Lower leg skin (tissue), 4 donors: ENCODE measurements at places on chromosomes 3 and 15.

DNA sequence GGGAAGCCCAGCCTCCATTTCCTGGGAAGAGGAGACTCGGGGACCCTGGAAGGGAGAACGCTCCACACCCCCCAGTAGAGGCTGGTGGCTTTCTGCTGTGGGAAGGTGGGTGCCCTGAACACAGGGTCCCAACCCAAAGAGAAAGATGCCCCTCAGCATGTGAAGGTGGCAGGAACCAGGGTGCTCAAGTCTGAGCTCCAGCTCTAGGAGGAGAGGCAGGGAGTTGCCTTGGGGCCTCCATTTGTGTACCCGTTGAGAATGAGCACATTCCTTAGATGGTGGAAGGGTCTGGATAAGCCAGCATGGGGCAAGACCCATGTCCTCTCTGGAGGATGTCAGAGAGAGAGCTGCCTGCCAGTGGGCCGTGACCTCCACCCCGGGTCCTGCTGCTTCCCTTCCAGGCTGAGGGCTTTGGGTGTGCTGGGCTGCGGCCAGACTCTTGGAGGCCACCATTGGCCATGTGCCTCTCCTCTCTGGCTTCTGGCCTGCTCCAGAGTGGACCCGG is 212.4 kb downstream of the TBC1D2B start:
- DNase-seq, result peak; percentile 62

DNA sequence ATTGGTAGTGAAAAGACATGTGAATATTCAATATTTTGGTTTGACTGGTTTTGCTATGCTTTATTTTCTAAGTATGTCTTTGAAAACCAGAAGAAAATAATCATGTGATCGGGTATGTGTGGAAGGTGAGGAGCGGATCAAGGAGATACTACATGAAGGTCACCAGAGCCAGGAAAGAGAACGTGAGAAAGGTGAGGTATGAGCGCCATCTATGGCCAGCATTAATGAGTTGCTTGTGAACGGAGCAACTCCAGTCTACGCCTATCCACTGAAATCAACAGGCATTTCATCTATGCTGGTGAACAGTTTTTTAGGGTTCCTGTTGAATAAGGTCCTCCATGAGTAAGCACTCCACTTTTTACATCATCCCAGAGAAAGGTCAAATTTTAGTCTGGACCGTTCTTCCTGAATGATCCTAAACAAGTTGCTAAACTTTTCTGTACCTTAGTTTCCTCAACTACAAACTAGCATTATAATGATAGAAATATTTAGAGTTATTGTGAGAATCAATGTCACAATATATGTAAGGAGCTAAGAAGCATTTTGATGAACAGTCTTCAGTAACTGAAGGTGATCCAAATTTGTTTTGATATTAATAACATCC is 1435.2 kb upstream of the CADM2 start:
- DNase-seq, result no peak

DNA sequence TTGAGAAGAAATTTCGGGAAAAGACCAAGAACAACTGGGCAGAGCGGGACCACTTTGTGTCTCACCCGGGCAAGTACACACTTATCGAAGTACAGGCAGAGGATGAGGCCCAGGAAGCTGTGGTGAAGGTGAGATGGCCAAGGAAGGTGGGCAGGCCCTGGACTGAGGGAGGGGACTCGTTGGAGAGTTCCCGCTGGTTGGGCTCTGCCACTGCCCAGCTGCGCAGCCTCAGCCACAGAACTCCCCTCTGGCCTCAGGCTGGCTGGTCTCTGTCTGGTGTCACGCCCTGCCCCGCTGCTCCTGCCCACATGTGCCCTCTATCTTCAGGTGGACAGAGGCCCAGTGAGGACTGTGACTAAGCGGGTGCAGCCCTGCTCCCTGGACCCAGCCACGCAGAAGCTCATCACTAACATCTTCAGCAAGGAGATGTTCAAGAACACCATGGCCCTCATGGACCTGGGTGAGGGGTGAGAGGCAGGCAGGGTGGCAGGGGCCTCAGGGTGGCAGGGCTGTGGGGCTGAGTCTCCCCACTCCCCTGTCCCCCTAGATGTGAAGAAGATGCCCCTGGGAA is 2.4 kb downstream of the PARP3 start:
- peak; percentile 87 for DNase-seq

DNA sequence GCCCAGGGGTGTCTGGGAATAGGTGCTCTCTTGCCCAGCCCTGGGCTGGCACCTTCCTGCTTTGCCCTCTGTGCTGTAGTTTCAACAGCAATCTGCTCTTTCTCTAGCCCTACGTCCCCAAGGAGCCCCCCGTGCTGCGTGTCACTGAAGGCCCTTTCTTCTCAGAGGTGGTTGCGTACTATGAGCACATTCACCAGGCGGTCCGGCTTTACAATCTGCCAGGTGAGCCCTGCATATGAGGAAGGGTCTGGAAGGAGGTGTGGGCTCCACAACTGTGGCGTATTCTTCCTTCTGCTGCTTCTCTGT is 9.6 kb downstream of the MAN2A2 start:
- DNase-seq, result no peak

GRCh38 chr15:51046799-51047449 is 47.8 kb downstream of the TNFAIP8L3 start:
- no peak for DNase-seq

DNA sequence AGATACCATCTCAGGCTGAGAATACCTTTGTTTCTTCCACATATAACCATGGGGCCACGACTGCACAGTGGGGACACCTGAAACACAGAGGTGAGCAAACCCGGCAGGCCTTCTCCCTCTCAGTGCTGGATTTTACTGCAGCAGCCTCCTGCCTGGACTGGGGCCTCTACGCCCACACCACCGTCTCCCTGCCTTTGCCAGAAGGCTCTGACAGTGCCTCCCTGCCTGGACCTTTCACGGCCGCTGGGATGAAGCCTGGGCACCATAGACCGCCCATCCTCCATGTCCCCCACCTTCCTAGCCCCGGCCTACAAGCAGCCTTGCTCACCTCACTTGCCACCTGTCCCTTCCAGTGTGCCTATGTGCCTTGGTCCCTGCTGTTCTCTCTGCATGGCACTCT is 214.3 kb downstream of the NFKBIZ start:
- no peak for DNase-seq

DNA sequence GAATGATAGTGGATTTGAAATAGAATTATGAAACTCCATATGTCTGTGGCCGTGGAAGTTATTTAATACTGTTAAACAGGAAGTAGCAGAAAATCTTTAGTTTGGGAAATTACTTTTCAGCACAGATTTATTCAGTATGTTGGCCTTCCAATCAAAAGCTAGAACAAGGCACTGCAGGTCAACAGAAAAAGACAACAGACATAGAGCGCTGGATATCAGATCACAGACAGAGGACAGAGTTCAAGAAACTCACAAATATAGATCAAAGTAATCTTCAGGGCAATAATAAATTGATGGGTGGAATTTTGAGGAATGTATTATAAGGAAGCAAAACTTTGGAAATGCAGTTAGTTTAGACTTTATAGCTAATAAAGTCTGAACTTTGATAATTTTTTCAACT is 159.5 kb upstream of the TMCO5A start:
- no peak for DNase-seq

GRCh38 chr15:64112073-64112772 is 16.4 kb downstream of the SNX1 start:
- DNase-seq, result no peak

DNA sequence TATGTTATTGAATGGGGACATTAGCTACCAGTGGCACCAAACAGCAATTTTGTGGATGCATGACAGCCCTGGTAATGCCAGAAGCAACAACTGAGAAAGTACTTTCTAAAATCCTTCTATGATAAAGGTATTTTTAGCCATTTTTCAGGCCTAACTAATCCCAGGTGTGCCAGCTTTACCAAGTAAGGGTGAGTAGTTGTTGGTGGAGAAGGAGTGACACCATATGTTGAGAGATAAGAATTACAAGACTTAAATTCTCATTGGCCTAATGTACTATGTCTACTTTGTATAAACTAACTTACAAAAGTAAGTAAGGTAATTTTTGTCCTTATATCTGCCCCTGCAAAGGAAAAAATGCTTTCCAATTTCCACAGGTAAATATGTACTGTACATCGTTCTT is 4.1 kb upstream of the COX17 start:
- no peak for DNase-seq

- no peak for DNase-seq
These were observed 130.6 kb downstream of the STAG1 start for GRCh38 chr3:136621628-136622027.

DNA sequence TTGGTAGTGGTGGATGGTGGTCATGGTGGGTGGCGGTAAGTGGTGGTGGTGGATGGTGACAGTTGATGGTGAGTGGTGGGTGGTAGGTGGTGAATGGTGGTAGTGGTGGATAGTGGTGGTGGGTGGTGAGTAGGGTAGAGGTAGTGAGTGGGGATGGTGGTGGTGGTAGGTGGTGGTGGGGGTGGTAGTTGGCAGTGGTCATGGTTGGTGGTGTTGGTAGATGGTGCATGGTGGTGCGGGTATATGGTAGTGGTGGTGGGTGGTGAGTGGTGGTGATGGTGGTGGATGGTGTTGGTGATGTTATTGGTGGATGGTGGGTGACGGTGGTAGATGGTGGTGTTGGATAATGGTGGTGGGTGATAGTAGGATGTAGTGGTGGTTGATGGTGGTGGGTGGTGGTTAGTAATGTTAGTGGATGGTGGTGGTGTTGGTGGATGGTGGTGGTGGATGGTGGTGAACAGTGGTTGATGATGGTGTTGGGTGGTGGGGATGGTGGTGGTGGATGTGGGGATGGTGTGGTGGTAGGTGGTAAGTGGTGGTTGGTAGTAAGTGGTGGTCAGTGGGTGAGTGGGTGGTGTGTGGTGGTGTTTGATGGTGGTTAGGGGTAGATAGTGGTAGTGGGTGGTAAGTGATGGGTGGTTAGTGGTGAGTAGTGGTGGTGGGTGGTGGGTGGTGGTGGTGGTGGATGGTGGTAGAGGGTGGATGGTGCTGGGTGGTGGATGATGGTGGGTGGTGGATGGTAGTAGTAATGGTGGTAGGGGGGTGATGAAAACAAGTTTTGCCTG is 16.7 kb upstream of the RIOX2 start:
- no peak for DNase-seq

- DNase-seq, result no peak
These were observed 25.6 kb upstream of the MAP3K13 start for GRCh38 chr3:185337231-185337816.

DNA sequence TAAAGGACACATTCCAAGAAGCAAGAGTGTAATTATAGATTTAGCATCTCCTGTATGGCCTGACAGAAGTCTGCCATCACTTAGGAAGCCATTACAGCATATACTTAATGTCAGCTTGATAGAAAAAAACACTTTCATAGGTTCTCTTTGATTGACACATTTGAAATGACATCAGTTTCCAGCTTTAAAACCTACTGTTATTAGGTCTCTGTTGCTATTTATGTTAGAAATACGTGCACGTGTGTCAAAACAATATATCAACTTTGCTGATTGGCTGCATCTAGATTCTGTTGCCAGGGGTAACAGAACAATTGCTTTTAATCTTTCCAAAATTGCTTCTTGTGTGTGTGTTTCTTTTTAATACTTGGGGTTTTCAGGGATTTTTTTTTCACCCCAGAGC is 389.3 kb upstream of the ATP11B start:
- no peak for DNase-seq

DNA sequence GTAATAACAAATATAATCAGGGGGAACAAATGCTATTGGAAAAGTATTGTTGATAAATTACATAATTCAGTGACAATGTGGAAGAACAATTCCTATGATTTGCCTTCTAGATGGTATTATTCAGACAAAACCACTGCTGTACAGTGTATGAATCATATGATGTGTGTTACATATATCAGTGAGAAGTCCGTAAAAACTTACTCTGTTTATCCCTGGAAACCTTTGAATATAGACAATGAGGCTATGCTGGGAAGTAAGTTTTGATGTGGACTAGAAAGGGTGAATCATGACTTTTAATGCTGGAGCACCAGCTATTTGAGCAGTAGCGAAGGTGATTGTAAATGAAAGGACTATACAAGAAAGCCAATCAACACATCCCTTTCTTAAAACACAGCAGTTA is 17.9 kb downstream of the C3orf38 start:
- DNase-seq, result no peak

DNA sequence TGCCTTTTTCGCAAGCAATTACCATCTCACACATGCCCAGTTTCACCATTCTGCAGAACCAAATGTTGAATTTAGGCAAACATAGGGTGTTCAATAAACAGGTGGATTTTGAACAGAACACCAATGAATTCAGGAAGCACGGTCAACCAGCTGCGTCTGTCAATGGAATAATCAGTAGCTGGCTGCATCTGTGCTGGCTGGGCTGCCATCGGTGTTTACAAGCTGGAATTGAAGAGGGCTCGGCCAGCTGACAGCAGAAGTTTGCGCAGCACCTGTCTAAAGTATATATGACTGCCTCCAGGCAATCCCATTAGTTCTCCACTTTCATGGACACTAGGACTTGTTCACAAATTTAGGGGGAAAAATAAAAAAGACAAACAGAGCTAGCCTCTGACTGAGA is 996.4 kb upstream of the CFAP20DC start:
- no peak for DNase-seq

DNA sequence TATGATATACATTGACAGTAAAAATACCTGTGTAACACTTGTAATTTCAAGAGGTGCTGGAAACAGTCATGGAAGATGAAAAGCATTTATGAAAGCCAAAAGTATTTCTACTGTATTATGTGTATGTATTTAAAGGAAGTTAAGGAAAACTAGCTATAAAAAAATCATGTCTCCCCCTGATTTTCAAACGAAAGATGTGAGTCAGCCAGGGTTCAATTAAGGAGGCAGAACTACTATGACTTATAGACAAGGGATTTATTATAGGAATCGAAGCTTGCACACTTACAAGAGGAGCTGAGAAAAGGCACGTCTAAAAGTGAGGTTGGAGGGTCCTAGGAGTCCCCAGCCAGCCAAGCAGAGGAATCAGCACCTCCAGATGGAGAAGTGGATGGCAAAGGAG is 119.4 kb downstream of the SUCLG2 start:
- no peak for DNase-seq

DNA sequence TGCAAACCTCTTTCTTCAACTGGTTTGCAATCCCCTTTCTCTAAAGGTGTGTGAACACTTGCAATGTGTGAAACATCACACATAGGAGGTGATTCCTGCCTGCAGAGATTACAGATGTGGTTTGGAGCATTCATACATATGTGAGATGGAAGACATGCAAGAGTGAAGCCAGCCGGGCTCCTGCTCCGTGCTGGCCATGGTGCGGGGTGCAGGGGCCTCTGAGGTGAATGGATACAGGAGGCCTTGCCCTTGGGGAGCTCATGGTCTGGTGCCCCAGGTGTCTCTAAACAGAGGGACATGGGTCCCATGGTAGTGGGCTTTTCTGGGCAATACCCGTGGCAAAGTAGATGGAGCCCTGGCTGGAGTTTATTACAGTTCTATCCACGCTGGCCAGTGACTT is 6.0 kb downstream of the SLC6A11 start:
- DNase-seq, result no peak

DNA sequence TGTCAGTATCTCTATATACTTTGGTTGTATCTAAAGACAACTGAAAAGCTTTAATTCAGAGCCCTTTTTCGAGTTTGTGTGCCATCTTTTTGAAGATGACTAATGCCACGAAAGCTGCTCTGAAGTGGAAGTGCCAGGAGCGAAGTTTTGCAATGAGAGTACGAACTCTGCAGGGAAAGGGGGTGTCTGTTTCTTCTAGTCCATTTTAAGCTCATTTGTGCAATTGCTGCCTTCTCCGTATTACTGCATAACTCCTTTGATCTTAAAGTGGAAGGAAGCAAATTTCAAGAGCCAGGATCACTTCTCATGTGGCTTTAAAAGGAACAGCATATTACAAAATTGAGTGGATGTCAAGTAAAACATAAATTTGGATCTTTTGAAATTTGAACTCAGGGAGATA is 245.3 kb downstream of the FEZF2 start:
- no peak for DNase-seq
